Fibroblast of skin of back (primary cell): ENCODE measurements at places on chromosomes 1 and 21.

DNA sequence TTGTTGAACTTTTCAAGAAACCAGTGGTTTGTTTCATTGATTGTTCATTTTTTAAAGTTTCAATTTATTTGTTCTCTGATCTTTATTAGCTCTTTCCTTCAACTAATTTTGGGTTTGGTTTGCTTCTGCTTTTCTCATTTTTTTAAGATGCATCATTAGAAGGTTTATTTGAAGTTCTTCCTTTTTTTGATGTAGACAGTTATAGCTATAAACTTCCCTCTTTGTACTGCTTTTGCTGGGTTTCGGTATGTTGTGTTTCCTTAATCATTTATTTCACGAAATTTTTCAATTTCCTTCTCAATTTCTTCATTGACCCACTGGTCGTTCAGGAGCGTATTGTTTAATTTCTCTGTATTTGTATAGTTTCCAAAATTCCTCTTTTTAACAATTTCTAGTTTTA lies 133.3 kb upstream of the GPR52 start:
- DNase-seq, result no peak

DNA sequence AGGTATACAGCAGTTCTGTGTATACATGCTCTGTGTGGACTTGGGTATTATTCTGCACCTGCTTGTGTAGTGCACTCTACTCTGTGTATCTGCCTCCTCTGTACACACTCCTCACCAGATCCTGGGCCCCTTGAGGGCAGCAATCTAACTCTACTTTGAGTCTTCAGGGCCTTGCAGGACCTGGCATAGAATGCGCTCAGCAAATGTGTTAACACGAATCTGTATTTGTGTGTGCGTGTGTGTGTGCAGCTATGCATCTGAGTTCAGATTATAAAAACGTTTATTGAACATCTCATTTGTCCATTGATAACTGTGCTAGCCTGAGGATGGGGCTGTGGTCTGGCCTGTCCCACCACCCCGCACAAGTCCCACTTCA lies 3.9 kb upstream of the MEF2D start:
- no peak for DNase-seq

DNA sequence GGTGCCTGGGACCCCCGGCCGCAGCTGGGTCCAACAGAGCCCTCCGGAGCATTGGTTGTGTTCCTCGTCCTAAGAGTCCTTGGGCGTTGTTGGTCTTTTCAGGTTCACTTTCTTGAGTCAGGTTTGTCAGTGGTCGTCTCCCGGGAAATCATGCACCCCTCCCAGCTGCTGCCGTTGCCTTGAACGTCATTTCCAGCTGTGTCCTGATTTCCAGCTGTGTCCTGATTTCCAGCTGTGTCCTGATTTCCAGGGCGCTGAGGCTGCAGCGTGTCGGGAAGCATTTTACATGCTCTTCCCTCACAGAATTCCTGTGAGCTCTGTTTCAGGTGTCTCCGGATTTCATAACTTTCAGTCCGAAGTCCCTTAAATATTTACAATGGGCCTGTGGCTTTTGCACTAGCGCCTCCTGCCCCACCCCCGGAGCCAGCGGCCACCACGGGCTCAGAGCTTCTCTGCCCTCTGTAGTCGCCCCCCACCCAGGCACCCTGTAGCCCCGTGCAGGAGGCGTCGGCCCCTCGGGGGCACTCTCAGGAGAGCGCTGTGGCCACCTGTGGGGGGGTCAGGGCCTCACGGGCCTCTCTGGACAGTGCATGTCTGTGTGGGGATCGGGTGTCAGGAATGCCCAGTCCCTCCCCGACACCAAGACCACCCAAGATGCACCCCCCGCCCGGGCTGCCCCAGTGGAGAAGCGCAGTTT lies 66.7 kb downstream of the COL18A1 start:
- no peak for DNase-seq

DNA sequence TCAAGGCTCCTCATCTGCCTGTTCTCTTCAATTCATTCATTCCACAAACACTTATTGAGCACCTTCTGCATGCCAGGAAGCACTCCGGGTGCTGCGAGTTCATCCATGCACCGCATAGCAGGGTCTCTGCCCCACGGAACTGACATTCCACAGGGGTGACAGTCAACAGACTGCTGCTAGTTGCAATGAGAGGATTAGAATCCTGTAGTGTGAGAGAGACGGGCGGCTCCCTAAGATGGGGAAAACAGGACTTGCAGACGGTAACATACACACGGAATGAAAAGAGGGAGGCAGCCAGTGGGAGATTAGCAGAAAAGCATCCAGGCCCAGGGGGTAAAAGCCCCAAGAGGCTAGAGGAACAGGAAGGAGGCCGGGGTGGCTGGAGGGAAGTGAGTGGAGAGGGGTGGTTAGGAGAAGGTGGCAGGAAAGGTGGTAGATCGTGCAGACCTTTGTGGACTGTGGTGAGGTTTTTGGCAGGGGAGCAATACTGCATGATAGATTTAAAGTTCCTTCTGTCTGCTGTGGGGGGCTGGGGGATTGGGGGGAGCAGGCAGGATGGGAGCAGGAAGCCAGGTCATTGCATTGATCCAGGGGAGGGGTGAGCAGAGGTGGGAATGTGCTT lies 6.6 kb downstream of the TNFRSF8 start:
- peak; percentile 49 for DNase-seq
